Skeletal muscle cell (primary cell): ENCODE measurements at places on chromosomes 12 and 14.

DNA sequence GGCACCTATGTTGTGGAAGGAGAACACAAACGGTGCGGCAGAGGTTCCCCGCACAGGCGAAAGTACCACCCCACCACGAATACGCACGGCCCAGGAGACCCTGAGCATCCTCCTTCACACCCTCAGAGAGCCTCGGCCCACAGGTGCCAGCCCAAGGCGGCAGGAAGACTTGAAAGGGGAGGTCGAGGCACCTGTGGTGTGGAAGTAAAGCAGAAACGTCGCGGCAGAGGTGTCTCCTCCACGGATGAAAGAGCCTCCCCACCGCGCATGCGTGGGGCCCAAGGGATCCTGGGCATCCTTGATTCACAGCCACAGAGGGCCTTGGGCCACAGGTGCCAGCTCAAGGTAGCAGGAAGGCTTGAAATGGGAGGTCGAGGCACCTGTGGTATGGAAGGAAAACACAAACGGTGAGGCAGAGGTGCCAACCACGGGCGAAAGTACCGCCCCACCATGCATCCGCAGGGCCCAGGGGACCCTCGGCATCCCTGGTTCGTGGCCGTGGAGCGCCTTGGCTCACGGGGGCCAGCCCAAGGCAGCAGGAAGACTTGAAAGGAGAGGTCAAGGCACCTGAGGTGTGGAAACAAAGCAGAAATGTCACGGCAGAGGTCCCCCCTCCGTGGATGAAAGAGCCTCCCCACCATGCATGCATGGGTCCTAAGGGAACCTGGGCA is 380.1 kb downstream of the ALG10 start:
- no peak for DNase-seq

- DNase-seq: no peak
Measured at GRCh38 chr12:99983456-99984258, 1.1 kb downstream of the ANKS1B start.

GRCh38 chr14:105348169-105348944 is 33.8 kb downstream of the PACS2 start:
- no peak for DNase-seq

DNA sequence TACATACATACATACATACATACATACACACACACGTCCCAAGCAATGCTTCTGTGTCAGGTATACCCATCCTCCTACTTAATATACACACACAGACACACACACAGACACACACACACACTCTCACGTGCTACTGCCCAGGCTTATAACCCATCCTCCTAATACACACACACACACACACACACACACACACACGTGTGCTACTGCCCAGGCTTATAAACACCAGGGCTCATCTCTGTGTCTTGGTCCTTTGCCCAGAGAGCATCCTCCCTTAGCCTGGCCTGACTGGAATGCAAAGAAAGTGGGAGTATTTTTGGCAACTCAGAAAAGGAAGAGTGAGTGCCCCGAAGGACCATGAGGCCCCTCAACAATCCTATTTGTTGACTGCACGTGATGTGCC is 129.0 kb downstream of the RBM19 start:
- DNase-seq: peak; percentile 29

DNA sequence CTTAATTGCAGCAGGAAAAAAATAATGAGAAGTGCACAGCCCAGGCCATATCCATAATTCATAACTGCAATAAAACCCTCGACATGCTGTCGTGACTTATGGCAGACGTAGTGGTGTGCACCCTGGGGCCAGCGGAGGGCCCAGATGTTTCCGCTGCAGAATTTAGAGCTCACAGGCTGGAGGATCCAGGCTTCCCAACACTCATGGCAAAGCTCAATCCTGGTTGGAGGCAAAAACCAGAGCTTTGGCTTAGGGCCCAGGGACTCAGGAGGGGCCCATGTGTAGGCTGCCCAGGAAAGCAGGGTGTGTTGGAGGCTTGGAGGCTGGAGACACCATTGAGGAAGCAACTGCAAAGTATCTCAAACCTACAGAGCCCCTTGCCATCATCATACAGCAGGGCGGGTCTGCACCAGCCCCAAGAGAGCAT is 68.7 kb downstream of the SERPINA3 start:
- DNase-seq: no peak

DNA sequence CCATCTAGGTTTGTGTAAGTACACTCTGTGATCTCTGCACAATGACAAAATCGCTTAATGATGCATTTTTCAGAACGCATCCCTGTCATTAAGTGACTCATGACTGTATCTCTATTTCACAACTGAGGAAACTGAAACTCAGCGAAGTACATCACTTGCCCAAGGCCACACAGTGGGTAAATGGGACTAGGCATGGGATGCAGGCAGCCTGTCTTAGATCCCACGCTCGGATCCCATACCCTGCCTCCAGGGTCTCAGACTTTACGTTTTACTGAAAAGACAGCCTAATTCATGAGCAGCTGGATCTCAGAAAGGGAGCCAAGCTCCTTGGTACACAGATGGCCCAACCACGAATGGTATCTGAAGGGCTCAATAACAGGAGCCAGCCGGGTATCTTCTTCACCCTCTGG is 2.4 kb upstream of the MLEC start:
- peak; percentile 27 for DNase-seq

GRCh38 chr14:50977863-50978528 is 33.7 kb upstream of the PYGL start:
- no peak for DNase-seq

- no peak for DNase-seq
Measured at GRCh38 chr12:1131811-1132224, 140.8 kb downstream of the ERC1 start.

DNA sequence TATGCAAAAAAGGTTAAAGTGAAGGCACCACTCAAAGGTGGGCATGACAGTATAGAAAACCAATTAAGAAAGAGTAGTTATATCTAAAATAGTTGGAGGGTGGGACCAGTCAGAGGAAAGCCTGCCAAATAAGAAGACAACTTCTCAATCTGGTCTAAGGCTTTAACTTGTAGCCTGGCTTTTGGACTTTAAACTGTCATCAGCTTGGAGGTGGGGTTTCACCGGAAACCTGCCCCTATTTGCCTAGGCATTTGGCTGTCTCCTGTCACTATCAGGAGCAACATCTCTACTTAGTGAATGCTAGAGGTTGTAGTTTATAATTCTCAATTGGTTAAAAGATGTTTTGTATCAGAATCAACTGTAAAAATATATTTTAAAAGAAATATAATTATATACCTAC is 107.3 kb downstream of the SLCO1B3 start:
- DNase-seq: no peak
